ENCODE measurements at places on chromosomes 1 and 21.

GRCh38 chr1:183593356-183593755 lies 3.1 kb upstream of the NCF2 start:
- peak; percentile 57 for DNase-seq

DNA sequence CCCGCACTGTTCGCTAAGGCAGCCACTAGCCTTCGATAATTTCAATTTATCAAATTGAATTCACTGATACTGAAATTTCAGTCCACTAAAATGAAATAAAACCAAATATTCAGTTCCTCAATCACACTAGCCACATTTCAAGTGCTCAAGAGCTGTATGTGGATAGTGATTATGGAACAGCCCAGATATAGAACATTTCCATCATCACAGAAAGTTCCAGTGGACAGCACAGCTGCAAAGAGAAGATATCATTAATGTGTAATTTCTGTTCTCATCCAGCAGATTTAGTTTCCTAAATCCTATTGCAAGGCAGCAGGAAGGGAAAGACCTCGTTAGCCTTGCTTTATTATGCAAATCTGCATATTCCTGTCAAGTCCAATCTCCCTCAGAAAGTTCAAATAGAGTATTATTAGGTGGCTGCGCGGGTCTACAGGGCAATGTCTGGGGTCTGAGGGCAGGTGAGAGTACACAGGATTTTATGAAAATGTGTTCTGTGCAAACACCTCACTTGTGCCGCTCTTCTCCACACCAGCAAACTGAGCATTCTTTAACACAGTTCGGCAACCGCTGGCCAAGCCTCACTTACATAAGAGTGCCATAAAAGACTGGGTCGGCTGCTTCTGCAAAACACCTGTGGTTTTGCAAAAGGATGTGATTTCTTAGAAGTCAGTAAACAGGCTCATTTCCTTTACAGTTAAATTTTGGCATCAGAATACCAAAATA lies 22.4 kb downstream of the CAPZB start:
- no peak for DNase-seq

- no peak for DNase-seq
Measured at GRCh38 chr1:198701766-198702539, 63.1 kb downstream of the PTPRC start.

GRCh38 chr1:184906761-184907160 lies 67.5 kb downstream of the NIBAN1 start:
- DNase-seq = no peak

DNA sequence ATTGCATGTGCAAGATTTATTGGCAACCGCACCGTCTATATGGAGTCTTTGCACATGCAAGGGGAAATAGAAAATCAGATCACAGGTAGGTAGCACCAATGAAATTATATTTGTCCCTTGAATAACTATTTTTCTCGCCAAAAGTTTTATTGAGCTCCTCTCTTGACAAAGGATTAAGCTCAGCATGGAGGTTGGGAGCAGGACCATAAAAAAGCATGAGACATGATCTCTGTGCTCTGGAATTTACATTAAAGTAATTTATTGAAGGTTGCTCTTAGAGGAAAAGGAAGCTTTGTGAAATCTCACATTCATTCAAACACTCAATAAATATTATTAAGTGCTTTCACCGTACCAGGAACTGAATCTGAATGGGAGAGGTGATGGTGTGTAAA lies 66.0 kb upstream of the UBE2U start:
- DNase-seq = no peak

DNA sequence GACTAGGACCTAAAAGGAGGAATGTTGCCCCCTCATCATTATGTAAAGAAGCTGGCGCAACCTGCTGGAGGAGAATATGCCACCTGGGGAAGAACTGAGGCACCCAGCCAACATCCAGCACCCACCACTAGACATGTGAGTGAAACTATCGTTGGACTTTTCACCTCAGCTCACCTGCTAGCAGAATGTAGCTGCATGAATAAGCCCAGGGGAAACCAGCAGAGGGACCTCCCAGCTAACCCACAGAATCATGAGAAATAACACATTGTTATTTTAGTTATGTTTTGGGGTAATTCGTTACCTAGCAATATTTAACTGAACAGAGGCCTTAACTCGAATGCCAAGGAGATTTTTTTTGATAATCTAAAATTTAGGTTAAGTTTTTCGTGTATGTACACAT lies 542.5 kb upstream of the DAB1 start:
- no peak for DNase-seq

GRCh38 chr1:10140981-10141380 lies 69.4 kb upstream of the KIF1B start:
- no peak for DNase-seq
